CD4-positive, alpha-beta T cell treated with Interferon gamma for 1 hour (primary cell): ENCODE measurements at places on chromosomes 4 and X.

GRCh38 chrX:19075754-19076153, 46.5 kb downstream of the ADGRG2 start:
- DNase-seq: no peak

GRCh38 chrX:1491851-1492349, 39.2 kb upstream of the ASMTL start:
- peak; percentile 63 for DNase-seq

- DNase-seq: no peak
Observed at GRCh38 chrX:49992853-49993252, 70.5 kb downstream of the CLCN5 start.

DNA sequence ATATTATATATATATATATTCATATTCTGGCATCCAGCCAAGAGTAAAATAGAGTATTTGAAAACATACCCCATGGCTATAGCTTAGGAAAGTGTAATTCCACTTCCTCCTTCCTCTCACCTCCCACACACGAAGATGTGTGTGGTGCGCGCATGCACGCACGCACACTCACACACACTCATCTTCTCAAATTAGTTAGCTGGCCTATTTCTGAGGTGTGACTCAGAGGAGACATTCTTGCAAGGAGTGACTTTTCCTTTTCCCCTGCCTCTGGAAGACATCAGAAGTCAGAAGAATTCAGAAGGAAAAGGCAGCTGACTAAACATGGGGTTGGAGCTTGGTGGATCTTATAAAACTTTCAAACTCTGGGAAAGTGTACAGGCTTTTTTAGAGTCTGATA, 8.8 kb downstream of the ENPEP start:
- DNase-seq: no peak

DNA sequence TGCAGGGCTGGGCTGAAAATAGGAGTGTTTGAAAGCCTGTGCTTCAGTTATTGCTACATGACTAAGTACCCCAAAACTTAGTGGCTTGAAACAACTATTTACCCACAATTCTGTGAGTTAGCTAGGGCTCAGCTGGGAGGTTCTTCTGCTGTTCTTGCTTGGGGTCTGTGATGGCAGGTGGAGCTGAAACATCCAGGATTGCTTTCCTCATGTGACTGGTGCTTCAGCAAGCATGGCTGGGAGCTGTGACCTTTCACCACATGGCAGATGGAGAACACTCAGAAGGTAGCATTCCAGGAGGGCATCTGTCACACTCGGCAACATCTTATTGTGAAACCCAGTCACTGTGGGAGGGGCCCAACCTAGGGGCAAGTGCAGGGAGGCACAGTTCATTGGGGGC, 57.0 kb upstream of the TBC1D14 start:
- DNase-seq: no peak

DNA sequence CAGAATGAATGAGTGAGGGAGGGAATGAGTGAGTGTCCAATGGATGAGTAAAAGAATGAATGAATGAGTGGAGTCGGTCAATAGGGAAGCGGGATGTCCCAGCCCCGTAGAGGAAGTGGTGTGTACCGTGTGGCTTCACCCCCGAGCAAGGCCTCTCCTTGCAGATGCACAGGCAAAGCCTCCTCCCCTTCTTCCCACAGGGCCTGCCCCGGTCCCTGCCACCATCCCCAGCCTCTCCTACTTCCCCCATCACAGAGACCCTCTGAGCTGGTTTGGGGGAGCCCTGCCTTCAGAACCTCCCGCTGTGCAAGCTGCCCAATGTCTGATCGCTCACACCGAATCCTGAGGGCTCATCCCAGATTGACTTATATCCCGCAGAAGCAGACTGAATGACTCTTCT, 13.6 kb downstream of the HTRA3 start:
- DNase-seq: no peak

DNA sequence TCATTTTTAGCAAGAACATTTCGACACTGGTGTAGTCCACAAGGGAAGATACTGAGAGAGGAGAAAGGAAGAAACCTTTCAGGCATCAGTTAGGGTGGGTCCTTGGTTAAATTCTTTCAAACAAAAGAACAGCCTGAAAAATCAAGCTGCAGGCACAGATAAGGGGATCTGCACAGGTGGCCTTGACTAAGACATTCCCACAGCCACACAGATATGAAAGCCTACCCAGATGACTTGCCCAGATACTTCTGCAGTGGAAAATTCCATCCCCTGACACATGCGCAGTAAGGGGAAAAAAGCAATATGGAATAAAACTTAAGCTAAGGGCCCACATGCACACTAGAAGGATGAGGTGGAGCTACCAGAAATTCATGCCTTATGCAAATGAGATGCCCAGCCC, 8.9 kb upstream of the TMEM165 start:
- DNase-seq: no peak

DNA sequence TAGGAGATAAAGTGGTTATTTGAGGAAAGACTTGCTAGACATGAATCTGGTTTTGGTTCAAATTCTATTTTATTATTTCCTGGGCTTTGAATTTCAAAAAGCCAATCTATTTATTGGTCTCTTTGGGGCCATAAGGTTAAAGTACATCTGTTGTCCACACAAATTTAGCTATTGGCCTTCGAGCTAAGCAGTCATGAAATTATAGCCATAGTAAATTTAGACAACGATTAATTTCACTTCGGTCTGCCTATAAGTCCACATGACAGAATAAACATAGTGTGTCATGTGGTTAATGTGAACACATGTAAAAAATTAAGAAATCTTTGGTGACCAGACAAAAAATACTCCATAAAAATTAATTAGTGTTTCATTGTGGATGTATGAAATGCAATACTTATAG, 161.9 kb downstream of the PALLD start:
- no peak for DNase-seq

- DNase-seq: no peak
Observed at GRCh38 chr4:167509551-167509950, 275.3 kb upstream of the SPOCK3 start.

- DNase-seq: no peak
Observed at GRCh38 chr4:42603862-42604261, 53.0 kb downstream of the ATP8A1 start.
